ENCODE measurements at places on chromosomes 3 and 15.
A peak's percentile ranks its signal among the peaks of the same experiment; 100 is the strongest.

- DNase-seq = no peak
Observed at GRCh38 chr3:134621854-134622253, 29.0 kb downstream of the KY start.

DNA sequence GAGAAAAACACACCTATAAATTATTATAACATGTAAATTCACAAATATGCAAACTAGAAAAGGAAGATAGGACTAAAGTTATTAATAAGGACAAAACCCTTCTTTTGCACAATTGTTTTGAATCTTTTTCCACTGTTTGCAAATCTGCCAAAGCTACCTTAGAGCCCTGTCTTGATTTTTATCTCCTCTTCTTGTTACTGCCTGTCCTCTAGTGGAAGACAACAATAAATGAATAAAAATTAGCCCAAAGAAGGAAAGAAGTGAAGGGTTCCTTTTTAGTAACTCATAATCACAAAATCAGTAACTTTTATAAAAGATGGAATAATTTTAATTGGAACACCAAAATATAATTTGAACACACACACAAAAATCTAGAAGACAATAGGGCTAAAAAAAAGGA, 2.7 kb downstream of the CD200R1 start:
- DNase-seq = no peak

DNA sequence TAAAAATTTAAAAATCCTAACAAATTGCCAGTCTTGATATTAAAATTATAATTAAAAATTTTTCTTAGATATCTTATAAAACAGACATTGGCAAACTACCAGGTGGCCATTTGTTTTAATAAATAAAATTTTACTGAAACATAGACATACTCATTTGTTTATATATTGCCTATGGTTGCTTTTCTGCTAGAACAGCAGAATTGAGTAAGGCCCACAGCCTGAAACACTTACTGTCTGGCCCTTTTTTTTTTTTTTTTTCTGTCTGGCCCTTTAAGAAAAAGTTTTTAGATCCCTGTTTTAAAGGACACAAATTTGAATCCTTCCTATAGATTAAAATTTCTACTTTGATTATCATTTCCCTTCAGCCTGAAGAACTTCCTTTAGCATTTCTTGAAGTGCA, 60.5 kb upstream of the CTDSPL2 start:
- no peak for DNase-seq

DNA sequence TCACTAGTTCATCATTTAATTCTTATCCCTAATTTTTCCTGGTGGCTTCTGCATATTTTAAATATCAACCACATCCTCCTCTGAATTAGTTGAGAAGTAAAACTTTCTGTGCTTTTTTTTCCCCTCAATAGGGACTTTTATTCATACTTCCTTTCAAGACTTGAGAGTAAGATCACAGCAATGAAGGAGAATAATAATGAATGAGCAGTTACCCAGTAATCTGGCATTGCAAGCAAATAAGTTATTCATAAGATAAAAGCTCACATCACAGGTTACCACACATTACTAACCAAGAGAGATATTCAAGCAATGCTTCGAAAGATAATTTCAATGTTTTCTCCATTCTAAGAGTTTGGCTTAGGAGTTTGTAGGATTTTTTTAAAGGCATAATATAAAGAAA, 50.3 kb downstream of the BTLA start:
- peak; percentile 75 for DNase-seq

GRCh38 chr3:117674321-117674720, 964.7 kb downstream of the TUSC7 start:
- DNase-seq = no peak

GRCh38 chr15:43221422-43221821, 604 bp upstream of the EPB42 start:
- DNase-seq = no peak

DNA sequence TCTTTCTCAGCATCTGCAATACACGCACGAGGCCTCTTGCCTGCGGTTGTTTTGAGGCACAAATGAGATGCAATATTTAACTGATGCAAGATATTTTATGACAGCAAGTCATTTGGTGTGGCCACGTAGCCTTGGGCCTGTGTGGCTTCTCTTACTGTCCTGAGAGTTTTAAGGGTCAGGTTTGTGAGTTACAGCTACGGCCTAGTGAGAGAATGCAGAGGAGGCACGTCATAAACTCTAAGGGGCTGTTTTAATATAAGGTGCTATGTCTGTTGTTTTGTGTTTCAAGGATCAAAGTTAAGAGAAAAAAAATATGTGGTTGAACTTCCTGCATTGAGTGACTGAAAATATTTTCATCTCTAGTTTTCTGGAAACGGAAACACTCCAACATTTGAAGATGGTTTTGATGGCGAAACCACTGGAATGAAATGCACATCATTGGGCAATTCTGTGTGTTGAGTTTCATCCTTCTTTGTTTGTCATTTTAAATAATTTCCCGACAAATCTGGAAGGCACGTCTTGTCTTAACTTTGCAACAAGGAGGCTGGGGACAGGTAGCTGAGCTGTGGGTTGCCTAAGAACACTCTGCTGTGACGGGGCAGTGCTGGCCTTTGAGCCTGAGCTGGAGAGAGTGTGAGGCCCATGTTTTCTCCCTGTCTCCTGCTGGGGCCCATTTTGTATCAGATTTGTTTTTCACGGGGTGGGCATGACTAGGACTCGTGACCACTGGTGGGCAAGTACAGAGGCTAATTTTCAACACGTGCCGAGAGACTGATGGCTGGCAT, 5.1 kb downstream of the APBA2 start:
- no peak for DNase-seq

GRCh38 chr3:100149130-100149529, 34.8 kb upstream of the FILIP1L start:
- no peak for DNase-seq

DNA sequence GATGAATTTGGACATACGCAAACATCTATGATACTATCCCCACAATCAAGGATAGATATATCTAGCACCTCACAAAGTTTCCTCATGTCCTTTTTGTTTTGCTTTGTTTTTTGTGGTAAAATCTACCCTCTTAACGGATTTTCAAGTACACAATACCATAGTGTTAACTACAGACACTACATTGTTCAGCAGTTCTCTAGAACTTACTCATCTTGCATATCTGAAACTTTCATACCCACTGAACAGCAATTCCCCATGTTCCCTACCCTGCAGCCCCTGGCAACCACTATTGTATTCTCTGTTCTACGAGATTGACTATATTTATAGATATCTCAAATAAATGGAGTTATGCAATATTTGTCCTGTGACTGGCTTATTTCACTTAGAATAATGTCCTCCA, 58.1 kb upstream of the TJP1 start:
- DNase-seq = no peak
